ENCODE measurements at places on chromosomes 3 and 15.

DNA sequence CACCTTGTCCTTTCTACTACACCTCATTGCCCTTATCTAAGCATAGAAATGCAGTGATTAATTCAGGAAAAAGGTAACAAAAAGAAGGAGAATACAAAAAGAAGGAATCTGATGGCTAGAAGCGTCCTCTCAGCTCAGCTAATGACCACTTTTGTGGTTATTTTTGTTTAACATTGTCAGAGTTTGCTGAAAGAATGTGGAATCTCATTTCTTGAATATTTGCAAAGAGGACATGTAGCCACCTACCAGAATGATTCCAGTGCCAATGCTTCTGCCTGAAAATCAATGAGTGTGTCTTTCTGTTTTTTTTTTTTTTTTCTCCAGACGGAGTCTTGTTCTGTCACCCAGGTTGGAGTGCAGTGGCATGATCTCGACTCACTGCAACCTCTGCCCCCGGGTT, 24.5 kb downstream of the NANOGP8 start:
- DNase-seq = no peak

GRCh38 chr3:160210799-160211221, 14.4 kb upstream of the C3orf80 start:
- DNase-seq = no peak

DNA sequence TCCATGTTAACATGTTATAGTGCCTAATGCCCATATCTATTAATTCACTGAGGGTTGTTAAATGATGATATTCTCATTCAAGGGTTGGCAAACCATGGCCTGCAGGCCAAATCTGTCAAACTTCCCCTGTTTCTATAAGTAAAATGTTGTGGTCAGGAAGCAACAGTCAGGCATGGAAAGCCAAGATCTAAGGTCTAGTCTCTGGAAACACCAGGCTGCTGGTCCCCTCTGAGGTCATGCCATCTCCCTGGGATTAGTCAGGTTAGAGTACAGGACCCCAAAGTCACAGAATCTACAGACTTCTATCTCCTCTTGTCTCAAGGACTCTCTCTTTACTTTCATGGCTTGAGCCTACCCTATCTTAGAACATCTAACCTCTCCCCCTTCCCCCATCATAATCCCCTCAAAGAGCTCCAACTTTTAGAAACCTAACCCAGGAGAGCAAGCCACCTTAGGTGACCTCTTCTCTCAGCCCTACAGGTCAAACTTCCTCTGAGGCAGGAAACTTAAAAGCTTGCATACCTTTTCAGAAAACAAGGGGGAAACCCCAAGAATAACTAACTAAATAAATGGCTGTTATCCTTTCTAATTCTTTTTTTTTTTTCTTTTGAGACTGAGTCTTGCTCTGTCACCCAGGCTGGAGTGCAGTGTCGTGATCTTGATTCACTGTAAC, 15.3 kb upstream of the HERC1 start:
- DNase-seq = no peak

DNA sequence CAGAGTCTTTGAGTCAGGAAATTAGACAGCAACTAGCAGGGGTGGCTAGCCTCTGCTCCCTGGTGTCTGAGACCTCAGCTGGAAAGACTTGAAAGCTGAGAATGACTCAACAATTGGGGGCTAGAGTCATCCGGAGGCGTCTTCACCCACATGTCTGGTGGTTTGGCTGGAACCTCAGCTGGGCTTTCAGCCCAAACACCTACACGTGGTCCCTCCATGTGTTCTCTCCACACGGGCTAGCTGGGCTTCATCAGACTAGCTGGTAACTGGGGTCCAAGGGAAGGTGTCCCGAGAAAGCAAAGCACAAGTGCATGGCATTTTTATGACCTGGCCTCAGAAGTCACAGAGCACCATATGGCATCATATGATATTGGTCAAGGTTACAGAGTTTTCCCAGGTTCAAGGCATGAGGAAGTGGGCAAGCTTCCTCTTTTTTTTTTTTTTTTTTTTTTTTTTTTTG, 19.9 kb upstream of the ABHD2 start:
- DNase-seq = no peak

- DNase-seq = no peak
These were observed 497.1 kb downstream of the ZIC1 start for GRCh38 chr3:147906285-147906684.

DNA sequence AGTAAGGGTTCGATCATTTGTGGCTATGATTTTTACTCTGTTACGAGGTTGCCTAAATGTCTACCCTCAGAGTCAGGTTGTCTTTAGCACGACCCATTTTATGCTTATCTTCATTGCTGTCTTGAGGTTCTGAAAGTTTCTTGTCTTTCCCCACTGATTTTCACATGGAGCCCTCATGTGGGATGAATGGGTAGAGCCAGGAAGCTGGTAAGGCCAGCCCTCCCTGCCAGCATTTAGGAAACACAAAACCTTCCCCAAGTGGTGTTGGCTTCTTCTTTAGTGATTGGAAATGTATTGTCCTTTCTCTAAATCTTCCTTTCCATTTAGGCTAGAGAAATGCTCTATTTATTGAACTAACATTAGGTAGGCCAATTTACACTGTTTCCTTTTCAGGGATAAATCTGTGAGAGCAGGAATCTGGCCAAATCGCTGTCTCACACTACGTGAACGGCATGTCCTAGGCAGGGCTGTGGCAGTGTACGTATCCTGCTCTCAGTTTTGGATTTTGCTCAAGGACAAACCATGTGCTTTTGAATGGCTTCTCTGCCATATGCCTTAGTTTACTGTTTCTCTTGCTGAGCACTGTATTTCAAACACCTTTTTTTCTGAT, 43.7 kb downstream of the MYZAP start:
- no peak for DNase-seq

DNA sequence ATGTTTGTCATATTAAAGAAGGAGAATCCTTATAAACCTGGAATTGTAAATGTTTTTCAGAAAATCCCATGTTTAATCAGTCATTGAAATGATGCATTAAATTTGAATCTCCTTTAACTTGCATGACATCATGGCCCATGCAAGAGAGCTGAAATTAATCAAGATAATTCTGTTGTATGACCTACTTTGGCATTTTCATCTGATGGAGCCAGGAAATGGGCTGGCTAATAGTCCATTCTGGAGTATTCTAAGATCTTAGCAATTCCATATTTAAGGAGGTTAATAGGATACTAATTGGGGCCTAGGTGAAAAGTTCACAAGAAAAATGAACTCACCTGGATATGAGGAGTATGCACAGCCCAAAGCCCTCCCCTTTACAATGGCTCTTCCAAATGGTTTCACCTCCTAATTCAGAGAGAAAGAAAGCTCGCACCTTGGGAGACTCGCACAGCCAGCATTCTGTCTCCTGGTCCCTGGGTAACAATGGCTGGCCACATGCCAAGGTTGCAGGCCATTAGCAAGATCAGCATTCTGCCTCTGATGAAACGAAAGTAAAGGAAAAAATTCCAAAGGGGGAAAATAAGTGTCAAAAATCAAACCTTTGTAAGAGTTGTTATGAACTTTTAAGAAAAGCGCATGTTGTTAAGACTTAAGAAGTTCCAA, 786.4 kb downstream of the MCTP2 start:
- DNase-seq = no peak

- DNase-seq = no peak
These were observed 5.5 kb downstream of the CSRNP1 start for GRCh38 chr3:39147711-39148434.

DNA sequence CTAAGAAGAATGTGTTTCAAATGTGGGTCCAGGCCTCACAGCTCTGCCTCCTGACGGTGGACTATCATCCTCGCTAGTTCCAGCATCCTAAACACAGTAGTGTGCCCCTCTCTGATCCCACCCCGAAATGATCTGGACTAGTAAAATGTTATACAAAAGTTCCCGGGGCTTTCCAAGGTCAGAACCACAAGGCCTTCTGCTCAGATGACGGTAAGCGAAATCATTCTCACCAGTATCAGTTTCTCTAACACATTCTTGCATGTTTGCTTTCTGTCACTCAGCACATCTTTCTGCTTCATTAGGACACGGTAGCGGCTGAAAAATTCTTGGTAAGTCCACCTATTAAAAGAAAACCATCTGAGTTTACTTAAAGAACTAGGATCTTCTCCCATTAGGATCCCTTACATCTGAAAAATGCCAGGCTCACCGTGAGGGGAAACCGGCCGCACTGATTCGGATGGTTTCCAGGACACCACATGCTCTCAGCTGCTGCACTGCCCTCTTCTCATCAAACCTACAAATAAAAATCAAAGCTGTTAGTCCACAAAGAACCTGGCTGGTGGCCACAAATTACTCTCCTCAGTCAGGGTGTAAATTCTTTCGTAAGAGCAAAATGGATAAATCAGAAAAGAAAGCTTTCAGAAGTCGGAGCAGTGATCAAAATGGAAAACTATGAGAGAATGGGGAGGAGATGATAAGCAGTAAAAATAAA, 83.9 kb upstream of the MYO5C start:
- DNase-seq = no peak

- DNase-seq = no peak
These were observed 2.2 kb downstream of the DNAJC19 start for GRCh38 chr3:180987344-180987743.

All from stimulated activated CD8-positive, alpha-beta memory T cell treated with anti-CD3 and anti-CD28 coated beads, Interleukin-7, amount 100 ng/mL, for 1 hour (primary cell).